Inflammatory macrophage (primary cell): ENCODE measurements at places on chromosomes 1 and 21.

- no peak for DNase-seq
Observed at GRCh38 chr1:68705466-68705865, 208.6 kb upstream of the DEPDC1 start.

DNA sequence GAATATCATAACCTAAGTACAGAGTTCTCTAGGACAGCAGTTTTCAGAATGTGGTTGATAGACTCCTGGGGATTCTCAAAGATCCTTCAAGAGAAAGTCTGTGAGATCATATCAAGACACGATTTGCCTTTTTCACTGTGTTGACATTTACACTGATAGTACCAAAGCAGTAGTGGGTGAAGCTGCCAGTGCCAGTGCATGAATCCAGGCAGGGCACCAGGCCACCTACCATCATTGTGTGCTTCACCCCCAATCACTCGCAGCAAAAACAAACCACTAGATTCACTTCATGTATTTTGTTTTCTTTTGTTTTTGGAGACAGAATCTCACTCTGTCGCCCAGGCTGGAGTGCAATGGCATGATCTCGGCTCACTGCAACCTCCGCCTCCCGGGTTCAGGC is 23.9 kb downstream of the DNAJC16 start:
- no peak for DNase-seq

DNA sequence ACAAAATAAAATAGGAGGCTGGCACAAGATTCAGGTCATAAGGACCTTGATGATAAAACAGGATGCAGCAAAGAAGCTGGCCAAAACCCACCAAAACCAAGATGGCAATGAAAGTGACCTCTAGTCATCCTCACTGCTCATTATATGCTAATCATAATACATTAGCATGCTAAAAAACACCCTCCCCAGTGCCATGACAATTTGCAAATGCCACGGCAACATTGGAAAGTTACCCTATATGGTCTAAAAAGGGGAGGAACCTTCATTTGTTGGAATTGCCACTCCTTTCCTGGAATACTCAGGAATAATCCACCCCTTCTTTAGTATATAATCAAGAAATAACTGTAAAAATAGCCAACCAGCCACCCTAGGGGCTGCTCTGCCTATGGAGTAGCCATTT is 108.8 kb upstream of the GRIK1 start:
- DNase-seq, result no peak

GRCh38 chr21:15722591-15723324 is 7.0 kb upstream of the USP25 start:
- DNase-seq, result no peak

DNA sequence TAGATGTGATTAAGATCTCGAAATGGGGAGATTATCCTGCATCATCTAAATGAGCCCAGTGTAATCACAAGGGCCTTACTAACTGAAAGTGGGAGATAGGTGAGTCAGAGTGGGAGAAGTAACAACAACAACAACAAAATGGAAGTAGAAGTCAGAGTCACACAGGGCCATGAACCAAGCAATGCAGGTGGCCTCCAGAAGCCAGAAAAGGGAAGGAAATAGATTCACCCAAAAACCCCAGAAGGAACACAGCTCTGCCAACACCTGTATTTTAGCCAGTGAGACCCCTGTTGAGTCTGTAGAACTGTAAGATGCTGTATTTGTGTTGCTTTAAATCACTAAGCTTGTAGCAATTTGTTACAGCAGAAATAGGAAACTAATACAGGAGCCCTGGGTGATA is 4.1 kb downstream of the TAGLN2 start:
- DNase-seq, result no peak

DNA sequence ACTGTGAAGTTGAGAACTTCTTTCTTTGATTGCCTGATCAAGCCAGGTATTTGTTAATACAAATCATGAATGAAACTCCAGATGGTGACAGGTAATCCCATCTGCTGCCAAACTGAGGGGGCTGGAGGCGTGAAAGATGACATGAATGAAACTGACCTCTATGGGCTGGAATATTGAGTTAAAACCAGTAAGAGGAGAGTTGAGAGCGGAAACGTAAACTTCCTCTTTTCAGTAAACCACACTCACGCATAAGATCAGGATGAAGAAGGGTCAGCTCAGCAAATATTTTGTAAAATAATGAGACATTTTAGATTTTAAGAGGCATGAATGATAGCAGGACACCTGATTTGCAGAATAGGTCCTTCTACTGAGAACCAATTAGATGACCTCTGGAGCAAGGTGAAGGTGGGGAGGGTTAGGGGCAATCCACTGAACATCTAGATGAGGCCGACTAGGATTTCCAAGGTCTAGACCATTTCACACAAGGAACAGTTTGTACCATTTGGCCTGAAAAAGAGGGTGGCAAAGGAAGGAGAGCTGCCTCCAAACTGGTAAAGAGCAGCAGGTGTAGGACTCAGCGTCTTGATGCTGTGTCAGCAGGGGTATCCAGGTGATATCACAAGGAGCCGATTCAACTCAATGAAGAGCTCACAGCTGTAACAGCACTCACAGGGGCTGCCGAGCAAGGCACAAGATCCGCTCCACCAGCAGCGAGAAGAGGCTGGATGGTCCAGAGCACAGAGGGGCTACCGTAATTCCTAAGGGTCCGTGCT is 132.6 kb downstream of the NTPCR start:
- DNase-seq, result peak; percentile 27

DNA sequence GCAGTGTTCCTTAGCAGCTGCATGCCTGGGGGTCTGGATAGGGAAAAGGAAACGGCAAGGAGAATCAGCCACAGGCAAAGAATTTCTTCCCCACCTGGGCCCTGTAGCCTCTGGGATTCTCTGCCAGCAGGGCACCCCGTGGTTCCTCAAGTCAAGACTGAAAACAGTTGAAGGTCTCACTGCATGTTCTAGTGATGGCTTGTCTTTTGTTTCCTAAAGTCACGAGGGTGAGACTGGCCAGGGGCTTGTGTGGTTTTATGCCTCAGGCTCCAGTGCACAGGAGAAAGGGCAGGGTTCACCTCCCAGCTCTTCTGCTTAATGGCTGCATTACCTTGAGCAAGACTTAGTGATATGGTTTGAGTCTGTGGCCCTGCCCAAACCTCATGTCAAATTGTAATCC is 53.2 kb upstream of the B3GALT5 start:
- no peak for DNase-seq

- DNase-seq, result no peak
Observed at GRCh38 chr1:94855307-94855700, 35.1 kb downstream of the SLC44A3 start.

DNA sequence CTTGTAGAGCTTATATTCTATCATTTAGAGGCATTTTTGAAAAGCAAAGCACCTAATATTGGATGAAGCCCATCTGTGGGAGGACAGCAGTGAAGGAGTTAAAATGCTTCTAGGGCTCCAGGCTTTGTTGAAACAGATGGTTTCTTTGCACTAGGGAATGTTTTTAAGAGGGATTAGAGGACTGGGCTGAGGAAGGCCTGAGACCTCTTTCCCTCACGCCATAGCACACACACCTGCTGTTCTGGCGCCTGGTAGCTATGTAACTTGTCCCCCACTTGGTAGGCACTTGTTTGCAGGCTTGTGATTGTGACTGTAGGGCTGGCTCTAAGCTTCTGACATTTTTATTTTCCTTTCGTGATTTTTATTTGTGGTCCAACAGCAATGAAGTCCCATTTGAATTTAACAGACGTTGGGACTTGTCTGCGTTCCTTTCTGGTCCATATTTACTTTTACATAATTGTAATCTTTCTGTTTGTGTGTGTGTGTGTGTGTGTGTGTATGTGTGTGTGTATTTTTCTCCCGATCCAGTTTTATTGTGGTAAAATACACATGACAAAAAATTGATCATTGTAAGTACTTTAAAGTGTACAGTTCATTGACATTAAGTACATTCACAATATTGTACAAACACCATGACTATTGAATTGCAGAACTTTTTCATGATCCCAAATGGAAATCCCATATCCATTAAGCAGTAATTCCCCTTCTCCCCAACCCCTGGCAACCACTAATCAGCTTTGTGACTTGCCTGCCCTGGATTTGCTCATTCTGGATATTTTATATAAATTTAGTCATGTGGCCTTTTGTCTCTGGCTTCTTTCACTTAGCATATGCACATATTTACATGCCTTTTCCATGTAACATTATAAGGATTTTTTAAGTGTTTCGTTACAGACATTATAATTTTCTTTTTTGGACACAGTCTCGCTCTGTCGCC is 33.5 kb upstream of the MACF1 start:
- DNase-seq, result no peak

DNA sequence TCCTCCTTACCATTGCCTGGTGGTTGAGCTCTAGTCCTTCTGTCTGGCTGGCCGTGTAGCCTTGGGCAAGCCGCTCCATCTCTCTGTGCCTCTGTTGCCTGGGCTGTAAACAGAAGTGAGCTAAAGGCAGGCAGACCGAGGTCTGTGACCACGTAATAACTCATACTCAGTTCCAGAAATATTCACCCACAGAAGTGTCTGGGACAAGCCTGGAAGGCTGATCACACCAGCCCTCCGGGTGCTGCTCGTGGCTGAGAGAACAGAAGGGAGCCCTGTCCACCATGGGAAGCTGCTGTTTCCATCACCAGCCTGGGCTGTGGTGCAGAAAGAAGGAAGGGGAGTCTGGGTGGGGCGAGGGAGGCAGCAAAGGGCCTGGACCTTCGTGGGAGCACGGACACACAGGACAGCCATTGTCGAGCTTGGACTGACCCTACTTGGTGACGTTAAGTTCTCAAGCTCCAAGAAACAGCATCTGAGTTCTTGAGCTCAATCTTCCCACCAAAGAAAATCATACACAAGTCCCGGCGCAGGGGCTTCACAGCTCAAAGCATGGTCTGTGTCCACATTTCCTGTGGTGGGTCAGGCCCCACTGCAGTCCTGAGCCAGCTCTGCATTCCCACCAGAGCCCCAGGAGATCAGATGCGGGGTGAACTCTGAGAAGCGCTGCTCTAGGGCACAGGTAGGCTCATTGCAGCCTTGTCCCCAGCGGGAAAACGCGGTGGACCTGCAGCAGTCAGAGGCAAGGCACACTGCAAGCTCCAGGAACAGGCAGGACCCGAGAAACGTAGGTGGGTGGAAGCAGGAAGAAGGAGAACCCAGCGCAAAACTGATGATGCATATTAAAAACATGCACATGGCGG is 61.8 kb downstream of the RUNX3 start:
- DNase-seq, result no peak
